ENCODE measurements at places on chromosomes 7 and 10.

DNA sequence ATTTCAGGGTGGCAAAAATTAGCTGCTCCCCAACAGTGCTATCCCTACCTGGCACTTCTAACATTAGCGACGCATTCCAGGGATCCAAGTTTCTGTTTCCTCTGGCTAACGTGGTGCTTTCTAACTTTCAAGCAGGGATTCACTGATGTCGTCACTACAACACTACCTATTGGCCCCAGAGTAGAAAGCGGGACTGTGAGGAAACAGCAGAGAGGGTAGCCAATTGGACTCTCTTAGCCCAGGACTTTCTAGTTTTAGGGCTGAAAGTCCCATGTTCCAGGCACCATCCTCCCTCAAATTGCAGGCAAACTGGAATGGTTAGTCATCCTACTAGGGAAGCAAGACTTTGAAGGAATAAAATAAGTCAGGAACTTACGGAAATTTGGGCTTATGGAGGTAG is 89.3 kb upstream of the AGK start:
- no peak for DNase-seq

- DNase-seq: no peak
These were observed 9.2 kb downstream of the ZNF488 start for GRCh38 chr10:47374611-47375536.

DNA sequence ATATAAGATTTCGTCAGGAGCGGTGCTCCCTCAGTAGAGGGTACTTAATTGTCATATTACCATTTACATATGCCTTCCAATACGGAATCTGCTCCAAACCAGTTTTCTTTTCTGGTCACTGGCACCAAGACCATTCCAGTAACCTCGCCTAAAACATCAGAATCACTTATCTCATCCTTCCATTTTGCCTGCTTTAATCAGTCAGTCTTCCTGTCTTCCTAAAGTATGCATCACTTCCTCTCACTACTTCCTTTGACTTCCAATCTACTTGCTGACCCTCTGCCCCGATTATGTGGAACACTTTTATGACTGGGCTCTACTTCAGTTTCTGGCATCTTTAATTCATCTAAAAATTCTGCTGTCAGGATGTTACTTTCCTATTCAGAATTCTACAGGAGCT is 33.5 kb downstream of the CUL2 start:
- no peak for DNase-seq

DNA sequence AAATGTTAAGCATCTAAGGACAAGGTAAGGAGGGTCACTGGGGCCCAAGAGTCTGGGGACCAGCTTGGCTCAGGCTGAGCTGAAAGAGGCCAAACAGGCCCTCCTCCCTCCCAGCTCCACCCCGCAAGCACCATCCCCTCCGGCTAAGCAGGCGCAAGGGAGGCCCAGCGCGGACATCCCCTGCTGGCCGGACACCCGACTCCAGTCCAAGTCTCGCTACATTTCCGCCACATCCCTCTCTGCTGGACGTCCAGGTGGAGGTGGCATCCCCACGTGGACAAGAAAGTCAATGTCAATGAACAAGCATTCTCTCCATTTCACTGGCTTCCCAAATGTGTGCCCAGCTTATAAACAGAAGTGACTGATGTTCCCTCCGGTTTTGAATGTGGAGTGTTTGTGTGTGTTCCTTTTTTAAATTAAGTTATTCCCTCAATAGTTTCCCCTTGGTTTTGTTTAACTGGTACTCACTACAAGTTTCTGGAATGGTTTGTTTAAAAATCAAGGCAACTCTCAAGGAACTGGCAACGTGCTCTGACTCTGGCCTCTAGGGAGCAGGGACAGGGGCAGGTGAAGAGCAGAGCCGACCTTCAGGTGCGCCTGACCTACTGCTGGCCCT is 35.4 kb downstream of the PSAP start:
- DNase-seq: no peak

Data from NCI-H526 treated with DMSO at 0.1 percent for 48 hours (cell line).